Stimulated activated CD8-positive, alpha-beta memory T cell treated with anti-CD3 and anti-CD28 coated beads, Interleukin-4, amount 100 ng/mL, for 4 hours (primary cell): ENCODE measurements at places on chromosomes 4 and X.

DNA sequence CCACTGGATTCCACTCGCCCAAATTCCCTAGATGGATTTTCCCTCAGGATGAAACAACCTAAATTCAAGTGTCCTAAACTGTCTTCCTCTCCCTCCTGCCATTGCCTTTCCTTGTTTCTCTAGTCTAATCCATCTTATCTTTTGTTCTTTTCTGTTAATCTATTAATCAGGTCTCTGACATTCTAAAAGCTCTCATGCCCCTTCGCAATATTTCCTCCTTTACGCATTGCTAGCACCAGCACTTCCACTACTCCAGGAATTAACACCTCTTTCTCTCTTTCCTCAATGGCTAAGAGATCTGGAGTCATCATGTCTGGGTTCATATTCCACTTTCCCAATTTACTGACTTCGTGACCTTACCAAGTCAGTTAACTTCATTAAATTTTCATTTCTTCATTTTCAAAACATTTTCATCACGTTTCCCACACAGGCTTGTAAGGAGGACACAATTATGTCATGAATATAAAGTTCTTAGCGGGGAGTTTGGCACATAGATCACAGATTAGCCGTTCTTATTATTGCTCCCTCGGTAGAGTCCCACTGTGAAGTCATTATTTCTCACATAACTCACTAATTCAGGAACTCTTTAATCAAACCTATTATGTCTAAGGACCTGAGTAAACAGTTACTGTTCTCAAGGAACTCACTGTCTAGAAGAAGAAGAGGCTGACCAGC is 45.3 kb downstream of the FAT4 start:
- DNase-seq: no peak

DNA sequence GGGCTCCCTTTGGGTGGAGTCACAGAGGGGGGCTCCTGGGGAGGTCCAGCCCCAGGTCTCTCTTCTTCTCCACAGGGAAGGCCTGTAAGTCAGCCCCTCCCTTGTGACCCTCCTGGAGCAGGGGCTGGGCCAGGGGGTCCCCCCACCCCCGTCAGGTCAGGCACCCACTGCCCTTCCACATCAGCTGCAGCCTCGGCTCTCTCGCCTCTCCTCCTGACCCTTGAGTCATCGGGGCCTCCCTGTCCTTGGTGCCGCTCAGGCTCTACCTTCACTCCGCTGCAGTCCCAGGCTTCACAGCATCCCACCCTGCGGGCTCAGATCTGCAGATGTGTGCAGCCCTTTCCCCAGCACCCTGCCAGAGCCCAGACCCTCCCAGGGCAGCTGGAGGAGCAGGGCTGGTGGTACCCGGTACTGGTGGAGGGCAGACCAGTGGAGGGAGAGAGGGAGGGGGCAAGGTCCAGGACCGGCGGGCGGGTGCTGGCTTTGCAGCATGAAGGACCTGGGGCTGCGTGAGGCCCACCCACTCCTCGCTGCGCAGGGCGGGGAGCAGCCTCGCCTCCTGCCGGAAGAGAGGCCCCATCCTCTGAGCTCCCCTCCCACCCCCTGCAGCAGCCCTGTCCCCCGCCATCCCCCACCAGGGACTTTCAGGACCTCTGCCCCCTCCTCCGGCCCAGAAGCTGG is 117.1 kb downstream of the FAM53A start:
- DNase-seq: no peak

- no peak for DNase-seq
These were observed 336.8 kb upstream of the CLNK start for GRCh38 chr4:11021333-11021732.

DNA sequence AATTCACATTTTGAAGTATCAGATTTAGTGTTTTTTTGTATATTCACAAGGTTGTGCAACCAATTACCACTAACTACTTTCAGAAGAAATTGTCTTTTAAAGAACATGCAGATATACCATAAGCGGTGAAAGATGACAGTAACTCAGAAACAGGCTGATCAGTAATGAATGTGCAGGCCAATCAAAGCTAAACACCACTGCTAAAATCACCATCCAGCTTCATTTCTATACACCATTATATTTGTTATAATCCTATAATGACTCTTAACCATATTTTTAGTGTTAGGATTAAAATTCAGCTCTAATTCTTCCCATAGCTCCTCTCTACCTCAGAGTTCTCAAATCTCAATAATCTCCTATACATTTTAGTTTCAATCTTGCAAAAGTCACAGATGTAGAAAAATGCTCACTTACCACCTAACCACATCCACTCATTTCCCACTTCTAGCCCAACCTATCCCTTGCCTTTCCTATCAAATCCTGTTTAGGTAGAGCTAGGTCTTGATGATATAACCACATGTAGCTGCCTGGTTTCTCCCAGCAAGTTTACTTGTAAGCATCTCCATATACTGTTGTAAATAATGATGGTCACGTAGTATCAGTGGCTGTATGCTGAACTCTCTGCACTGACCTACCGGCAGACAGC is 16.6 kb downstream of the COQ2 start:
- no peak for DNase-seq

GRCh38 chr4:135411251-135411650 is 1209.7 kb upstream of the PABPC4L start:
- no peak for DNase-seq
